ENCODE measurements at places on chromosomes 7 and 10.

DNA sequence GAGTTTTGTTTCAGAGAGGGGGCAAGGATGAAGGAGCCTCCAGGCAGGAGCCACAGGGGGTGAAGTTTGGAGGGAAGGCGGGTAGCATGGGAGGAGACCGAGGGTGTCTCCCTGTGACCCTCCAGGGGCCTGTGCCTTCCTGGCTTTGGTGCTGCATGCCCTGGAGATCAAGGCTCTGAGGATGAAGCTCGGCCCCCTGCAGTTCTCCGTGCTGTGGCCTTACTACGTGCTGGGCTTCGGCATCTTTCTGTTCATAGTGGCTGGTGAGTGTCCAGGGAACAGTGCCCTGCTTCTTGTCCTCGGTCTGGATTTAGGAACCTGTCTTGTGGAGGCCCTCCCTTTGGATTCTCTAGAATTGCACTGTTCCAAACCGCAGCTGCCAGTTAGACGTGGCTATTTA lies 9.2 kb upstream of the ZSCAN25 start:
- DNase-seq, result no peak

DNA sequence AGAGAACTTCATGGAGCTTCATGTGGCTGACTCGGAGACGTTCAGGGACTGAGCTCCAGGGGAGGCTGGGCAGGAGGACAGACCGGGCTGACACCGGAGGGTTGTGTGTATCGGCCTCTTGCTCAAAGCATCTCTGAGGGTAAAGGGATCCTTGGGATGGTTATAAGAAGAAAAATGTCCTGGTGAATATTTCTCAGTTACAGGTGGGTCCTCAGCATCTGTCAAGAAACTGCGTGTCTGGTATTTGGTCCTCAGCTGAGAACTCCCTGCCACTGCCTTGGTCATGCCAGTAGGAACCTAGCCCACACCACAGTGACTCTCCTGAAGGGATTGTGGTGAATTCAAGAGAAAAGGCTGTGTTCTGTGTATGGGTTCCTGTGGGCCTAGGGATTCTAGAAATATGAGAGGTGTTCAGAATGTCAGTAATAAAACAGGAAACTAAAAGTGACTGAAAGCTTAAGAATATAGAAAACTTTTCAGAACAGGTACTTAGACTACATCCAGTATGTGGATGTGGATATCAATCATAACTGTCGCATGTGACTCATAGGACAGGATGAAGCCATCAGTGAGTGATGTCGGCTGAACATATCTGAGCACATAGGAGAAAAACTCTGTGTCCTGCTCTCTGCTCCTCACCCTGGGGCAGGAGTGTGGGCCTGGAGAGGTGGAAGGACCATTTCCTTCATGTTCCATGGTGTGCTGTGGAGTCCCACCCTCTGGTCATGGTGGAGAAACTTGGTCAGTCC lies 28.4 kb downstream of the MBL2 start:
- DNase-seq, result no peak

DNA sequence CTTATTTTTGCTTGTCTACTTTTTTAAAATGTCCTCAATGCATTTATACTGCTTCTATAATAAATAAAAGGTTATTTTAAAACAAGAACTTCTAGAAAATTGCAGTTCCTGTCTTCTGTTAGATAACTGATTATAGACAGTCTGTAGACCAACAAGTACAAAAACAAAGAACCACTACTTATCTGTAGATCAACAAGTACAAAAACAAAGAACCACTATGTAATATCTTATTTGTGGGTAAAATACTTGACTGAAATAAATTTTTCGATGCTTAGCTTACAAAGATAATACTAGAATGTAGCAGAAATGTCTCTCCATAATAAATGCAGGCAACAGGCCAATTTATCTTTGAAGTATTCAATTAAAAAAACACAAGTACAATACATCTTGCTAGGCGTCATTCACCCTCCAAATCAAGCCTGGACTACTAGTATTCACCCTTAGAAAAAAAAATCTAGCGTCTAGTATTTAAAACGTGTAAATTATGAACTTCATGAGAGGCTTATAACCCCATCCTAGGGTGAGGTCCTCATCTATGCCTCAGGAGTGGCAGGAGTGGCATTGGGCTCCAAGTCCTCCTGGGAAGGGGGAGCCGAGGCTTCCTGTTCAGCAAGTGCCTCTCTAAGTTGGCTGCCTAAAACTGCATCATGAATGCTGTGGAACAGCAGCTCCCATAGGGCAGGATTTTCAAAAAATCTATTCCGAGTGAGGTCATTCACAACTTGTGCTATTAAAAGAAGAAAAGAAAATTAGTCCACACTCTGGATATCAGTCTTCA lies 26.6 kb downstream of the PSMC2 start:
- DNase-seq, result no peak

DNA sequence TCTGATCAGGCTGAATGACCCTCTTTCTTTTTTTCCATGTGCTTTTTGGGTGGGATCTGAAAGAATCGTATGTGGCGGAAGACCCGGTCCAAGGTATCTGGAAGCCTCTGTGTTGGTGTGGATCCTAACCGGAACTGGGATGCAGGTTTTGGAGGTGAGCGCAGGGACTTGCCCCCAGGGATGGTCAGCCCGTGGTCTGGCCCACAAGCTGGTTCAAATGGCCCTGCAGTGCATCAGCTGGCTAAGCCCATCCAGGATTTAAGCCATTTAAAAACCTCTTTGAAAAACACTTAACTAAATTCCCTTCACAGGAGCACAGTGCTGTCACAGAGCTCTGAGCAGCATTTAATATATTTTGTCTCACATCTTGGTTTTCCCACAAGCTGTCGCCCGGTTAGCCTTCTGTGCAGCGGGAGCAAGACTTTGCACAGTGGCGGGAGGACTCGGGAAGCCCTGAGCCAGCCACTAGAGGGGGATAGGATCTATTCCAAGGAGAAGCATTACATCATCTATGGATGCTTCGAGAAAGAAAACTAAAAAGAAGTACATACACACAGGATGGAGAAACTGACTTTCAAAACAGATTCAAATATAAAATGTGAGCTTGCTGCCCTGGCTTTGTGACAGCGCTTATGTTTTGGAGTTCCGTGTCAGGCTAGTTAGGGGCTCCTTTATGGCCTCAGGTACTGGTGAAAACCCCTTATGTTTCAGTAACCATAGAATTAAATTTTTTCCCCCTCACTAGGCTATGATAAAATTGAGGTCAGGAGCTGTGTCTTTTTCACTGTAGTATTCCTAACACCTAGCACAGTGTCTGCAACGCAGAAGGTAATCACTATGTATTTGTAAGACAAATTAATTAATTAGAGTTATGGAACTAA lies 11.3 kb downstream of the CPA2 start:
- DNase-seq, result peak; percentile 67

DNA sequence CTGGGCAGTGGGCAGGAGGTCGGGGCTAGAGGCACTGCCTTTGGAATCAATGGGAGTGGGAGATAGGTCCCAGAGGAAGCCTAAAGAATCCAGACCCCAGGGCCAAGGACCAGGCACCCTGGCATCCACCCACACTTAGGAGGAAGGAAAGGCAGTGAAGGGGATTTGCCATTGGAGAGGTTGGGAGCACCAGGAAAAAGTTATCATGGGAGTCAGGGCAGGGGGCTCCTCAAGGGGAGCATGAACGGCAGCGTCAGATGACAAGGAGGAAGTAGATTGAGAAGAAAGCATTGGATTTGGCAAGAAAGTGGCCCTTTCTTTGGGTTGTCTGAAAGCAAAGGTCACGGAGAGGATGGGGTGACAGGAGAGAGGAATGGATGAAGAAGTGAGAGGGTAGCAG lies 142.8 kb downstream of the ADAM12 start:
- no peak for DNase-seq

- DNase-seq, result no peak
Observed at GRCh38 chr10:118238573-118239235, 103.4 kb downstream of the FAM204A start.

DNA sequence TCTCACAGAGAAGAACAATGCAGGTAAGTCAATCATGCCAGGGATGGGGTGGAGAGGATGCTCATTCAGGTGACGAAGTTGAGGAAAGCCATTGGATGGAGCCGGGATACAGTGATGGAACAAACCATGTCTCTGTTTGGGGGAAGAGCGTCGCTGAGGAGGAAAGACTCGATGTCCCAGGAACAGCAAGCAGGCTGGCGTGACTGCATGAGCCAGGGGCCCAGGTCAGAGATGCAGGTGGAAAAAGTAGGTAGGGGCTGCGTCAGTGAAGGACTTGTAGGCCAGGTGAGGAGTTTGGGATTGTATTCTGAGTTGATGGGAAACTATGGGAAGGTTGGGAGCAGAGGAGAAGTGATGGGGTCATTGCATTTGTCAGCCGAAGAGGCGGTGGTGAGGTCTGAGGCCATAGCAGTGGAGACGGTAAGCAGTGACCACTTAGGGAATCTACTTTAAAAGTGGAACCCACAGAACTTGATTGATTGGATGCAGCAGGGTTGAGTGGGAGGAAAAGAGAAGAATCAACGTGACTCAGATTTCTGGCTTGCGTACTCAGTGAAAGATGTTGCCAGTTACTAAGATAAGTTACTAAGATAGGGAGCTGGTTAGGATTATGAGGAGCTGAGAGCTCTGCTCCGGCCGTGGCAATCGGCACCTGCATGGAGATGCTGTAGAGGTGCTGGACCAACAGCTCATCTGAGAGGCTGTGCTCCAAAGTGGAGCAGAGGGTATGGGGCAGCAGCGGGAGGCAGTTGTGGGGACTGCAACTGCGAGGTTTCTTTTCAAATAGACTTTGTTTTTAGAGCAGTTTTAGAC lies 12.5 kb upstream of the IL2RA start:
- DNase-seq, result no peak

DNA sequence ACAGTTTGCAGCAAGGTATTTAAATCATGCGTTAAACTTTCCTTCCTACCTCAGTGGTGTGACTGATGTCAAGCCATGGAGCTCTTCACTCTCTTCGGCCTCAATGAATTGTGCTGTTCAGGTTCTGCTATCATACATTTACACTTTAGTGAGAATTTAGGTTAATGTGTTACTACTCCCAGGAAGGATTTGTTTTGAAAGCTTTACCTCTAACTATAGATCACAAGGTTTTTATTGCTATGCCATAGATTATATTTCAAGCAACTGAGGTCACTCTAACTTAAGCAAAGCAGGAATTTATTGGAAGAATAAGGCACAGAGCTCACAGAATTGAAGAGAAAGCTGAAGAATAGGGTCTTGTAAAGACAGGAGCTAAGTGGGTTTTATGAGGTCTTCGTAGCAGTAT lies 11.0 kb upstream of the ADD3 start:
- no peak for DNase-seq

DNA sequence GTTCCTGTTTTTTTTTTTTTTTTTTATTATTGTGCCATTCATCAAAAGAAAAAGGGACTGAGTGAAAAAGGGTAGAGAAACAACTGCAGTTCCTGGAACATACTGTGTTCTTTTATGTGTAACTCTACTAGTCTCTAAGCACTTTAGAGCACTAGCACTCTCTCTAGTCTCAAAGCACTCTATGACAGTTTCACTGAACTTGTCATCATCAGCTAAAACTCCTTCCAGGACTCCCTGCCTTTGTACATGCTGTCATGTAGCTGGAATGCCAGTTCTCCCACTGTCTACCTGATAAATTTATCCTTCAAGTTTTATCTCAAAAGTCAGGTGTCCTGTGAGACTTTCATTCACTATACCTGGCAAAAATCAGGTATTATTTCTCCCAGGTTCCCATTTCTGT lies 146.1 kb downstream of the RNF133 start:
- DNase-seq, result no peak

DNA sequence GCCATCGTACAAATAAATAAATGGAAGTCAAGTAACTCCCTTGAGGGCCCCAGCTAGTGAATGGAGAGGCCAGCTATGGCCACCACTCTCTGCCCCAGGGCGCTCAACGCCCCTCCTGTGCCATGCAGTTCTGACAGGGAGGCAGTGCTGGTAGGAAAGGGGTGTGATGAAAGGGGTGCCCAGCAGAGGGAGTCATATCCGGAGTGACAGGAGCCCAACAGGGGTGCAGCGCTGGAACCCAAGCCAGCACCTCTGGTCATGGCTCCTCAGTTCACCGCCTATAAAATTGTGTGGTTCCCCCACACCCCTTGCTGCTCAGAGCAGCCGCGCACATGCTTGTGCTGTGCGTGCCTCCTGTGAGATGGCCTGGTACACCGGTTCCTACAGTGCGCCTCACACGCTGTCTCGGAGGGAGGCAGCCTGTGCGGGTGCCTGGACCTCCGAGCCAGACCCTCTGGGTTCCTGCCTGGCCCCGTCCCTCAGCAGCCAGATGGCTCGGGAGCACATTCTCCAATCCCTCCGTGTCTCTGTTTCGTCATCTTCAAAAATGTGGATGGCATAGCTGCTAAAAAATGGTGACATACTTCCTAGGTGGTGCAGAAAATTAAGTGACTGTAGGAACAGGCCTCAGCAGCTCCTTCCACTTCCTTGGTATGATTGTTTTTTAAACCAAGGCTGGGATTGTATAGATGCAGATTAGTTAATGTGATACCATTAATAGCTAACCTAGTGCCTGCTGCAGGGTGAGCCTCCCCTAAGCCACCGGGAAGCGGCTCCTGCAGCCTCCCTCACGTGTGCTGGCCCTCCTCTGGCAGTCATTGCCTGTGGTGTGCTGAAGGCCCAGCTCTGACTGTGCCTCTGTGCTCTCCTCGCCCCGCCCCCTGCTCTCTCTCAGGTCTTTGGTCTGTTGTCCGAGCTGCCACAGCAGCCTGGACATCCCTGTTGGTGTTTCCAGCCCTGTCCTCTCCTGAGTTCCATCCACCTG lies 125.8 kb downstream of the EGFR start:
- no peak for DNase-seq

- no peak for DNase-seq
Observed at GRCh38 chr7:99755085-99755484, 20.1 kb upstream of the CYP3A7 start.

DNA sequence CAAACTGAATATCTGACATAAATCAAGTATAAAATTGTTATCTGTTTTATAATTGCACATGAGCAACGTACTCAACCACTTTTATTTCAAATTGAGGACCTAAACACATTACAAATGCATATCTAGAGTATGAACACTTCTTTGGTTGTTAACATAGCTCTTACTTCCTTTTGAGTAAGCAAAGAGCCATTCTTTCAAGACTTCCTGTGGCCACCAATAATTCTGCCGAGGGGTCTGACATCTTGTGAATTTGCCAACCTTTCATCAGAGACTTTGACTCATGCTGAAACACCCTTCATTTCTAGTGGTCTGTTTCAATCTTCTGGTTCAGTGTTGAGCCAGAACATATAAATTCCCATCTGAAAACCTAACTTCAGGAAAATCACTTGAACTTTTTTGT lies 59.4 kb downstream of the CDK14 start:
- DNase-seq, result no peak

GRCh38 chr7:69791739-69792138 lies 193.5 kb downstream of the AUTS2 start:
- DNase-seq, result no peak

GRCh38 chr7:102175423-102176170 lies 111.1 kb upstream of the SH2B2 start:
- DNase-seq, result no peak

DNA sequence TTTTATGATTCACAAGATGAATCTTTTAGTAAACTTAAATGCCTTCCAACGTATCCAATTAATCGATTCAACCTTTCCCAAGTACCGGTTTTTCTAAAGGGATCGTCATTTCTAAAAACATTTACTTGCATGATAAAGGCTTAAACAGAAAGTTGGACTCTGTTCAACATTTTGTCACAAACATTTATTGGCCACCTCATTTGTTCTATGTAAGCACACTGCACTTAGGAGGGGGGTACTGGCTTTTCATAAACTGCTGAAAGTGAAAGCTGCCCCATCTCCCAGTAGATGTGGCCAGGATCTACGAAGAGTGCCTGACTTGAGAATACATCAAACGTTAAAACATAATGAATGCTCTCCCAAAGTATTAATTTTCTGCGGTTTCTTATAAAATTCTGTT lies 37.3 kb upstream of the LAMB4 start:
- no peak for DNase-seq
